ENCODE measurements at places on chromosomes 6 and 20.

DNA sequence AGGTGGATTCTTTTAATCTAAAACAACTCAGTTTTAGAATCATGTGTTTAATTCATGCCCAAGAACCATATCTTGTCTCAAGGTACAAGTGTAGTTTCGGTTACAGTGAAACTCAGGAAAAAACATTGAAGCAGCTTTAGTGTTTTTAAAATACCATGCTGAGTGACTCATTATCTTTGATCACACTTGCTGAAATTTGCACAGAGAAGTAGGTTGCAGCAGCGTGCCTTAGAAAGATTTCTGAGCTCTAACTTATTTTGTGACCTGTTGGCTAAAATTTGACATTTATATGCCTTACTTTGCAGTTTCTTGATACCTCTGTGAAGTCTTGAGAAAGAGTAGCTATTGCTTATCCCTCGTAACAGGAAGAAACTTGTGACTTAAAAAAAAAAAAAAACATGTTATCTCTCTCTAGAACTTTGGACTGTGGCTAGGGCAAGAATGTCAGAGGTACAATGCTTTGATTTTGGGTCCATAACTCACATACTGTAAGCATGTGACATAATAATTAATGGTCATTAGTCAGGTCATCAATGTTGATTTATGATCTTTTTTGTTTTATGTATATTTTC is 34.5 kb upstream of the FUCA2 start:
- DNase-seq, result peak; percentile 41

DNA sequence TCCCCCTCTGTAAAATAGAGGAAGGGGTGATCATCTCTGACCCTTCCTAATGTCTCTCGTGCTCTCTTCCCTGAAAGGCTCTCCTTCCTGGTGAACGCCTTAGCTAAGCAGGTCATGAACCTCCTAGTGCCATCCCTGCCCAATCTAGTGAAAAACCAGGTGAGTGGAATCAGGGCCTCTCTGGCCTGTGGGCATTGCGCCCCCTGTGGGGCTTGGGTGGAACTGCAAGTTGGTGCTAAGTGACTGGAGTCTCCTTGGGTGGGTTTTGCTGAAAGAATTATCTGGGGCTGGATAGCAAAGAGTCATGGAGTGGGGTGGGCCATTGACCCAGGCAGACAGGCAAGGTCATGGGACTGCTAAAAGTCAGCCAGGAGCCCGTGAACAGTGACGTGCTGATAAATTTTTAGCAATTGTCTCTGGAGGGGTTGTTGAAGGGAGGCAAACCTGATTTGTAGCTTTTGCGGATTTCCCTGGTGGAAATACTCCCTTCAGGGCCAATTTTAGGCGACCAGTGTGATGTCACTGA is 8.9 kb downstream of the BPIFB1 start:
- DNase-seq, result peak; percentile 6

- DNase-seq, result no peak
Measured at GRCh38 chr6:105791583-105792318, 294.4 kb upstream of the PRDM1 start.

GRCh38 chr6:13796781-13797180 is 17.6 kb downstream of the MCUR1 start:
- DNase-seq, result no peak

- no peak for DNase-seq
Measured at GRCh38 chr6:24231438-24231977, 105.5 kb downstream of the NRSN1 start.

DNA sequence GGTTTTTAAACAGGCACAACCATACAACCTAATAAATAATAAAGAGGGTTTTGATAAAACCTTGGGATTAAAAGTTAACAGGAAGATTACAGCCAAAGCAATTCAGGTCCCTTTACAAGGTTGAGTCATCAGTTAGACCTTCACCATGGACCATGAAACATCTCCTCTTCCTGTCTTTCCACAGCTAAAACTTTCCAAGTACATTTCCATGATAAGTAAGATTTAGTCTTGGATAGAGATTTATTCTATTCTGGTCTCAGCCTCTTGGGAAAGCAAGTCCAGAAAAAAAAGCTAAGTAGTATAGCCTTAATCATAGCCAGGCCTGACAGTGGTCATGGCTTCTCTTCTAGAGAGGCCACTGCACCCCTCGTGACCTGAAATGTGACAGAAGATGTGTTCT is 2.9 kb upstream of the PRSS35 start:
- peak; percentile 27 for DNase-seq
